ENCODE measurements at places on chromosomes 4 and X.

DNA sequence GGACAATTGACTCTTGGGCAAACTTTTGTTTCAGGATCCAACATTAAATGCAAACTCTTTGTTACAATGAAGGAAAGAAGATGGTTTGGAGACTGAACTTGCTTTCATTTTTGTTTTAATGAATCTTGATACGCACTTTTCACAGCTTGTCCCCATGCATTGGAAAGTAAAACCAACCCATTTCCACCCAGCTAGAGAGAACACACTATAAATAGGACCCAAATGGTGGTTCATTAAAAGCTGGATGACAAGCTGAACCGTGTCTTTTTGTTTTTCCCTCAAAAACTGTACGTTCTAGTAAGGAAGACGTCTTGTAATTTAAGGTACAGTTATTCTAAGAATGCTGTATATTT is 95.3 kb upstream of the EGFL6 start:
- no peak for DNase-seq

- DNase-seq = no peak
Measured at GRCh38 chr4:56078866-56079265, 130.1 kb downstream of the CEP135 start.

DNA sequence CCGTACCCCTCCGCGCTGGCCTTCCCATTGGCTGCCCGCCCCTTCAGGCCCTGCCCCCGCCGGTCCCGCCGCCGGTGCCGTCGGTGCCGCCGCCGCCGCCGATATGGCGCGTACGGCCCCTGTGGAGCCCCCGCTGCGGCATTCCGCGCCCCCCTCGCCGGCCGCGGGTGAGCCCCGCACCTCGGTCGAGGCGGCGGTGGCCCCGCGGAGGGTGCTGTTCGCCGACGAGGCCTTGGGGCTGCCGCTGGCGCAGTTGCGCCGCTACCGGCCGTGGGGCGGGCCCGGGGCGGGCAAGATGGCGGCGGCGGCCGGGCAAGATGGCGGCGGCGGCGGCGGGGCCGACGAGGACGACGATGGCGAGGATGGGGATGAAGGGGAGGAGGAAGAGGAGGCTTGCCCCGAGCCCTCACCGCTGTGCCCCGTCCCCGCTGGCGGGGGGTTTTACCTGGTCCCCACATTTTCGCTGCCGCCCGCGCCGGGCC is at the start of gene PPP1R3F:
Gene PPP1R3F, plus strand, starts transcription at position 27 of the 482 bp plus-strand sequence. Its CDS starts 77 bp downstream, at position 104.
- no peak for DNase-seq

- DNase-seq = no peak
Measured at GRCh38 chrX:6678313-6678712, 143.4 kb upstream of the VCX3A start.

DNA sequence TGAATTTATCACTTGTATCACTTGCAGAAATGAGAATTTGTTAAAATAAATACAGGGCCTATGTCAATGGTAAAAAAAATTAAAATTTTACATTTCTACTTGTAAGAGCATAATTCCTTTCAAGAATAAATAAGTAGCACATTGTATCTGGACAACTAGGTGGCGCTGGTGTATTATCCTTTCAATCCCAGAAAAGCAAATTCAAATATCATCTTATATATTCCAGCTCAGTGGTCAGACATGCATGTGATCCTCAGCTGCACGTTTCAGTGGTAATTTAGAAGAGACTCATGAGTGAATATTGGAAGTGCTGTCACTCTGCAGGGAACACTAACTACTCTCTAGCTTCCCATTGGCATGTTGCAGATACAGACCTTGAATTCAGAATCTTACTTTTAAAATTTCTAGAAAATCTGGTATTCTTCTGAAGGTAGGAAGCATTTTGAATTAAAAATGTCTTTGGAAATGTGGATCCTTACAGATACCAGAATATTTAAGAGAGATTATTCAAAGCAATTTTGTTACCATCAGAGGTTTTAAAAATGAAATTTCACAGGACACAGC is 1414.7 kb upstream of the TENM3 start:
- peak; percentile 31 for DNase-seq

DNA sequence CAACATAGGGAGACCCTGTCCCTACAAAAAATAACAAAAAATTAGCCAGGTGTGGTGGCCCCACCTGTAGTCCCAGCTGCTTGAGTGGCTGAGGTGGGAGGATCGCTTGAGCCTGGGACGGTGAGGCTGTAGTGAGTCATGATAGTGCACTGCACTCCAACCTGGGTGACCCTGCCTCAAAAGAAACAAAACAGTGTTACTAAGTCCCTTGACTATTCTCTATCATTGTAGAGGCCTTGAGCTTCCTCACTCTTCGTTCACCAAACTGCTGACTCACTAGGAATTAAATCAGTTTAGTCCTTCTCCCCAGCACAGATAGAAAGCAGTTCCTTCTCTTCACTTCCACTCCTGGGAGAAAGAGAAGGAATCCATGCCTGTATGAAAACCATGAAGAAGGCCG is 14.5 kb downstream of the CDS1 start:
- DNase-seq = no peak

GRCh38 chr4:5822619-5823018 is 70.3 kb downstream of the CRMP1 start:
- DNase-seq = no peak

DNA sequence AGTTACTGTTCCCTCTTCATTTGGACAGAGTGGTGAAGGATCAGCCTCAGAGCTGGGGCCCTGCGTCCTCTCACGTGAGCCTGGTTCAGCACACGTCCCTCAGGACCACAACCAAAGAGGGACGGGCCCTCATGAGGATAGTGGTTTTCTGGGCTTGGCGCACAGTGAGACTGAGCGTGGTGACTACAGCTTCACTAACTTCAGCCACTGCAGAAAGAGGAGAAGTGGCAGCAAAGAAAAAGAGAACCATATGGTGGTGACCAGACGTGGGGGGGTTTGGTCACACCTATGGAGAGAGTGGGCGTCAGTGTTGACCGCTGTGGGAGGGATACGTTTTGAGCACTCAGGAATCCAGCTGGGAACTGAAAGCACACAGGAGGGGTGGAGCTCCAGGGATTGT is 21.8 kb upstream of the TNIP3 start:
- no peak for DNase-seq

DNA sequence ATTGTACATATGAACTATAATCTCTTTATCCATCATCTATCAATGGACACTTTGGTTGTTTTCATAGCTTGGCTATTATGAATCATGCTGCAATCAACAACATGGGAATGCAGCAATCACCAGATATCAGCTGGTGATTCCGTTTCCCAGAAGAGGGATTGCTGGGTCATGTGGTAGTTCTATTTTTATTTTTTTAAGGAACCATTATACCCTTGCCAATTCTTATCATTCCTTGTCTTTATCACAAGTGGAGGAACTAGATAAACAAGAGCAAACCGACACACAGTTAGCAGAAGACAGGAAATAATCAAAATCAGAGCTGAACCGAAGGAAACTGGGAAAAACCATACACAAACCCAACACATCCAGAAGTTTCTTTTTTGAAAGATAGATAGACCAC is 14.5 kb upstream of the LNX1 start:
- no peak for DNase-seq

DNA sequence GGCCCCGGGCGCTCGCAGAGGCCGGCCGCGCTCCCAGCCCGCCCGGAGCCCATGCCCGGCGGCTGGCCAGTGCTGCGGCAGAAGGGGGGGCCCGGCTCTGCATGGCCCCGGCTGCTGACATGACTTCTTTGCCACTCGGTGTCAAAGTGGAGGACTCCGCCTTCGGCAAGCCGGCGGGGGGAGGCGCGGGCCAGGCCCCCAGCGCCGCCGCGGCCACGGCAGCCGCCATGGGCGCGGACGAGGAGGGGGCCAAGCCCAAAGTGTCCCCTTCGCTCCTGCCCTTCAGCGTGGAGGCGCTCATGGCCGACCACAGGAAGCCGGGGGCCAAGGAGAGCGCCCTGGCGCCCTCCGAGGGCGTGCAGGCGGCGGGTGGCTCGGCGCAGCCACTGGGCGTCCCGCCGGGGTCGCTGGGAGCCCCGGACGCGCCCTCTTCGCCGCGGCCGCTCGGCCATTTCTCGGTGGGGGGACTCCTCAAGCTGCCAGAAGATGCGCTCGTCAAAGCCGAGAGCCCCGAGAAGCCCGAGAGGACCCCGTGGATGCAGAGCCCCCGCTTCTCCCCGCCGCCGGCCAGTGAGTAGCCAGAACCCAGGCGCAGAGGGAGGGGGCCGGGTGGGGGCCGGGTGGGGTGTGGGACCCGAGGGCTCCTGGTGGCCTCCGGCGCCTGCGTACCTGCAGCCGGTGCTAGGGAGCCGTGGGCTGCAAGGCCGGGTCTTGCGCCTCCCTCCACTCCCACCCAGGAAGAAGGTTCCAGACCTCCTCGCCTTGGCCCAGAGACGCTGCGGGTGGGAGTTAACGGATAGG is 534 bp downstream of the MSX1 start:
- no peak for DNase-seq

GRCh38 chr4:153040677-153041076 is 104.6 kb downstream of the FHDC1 start:
- no peak for DNase-seq

DNA sequence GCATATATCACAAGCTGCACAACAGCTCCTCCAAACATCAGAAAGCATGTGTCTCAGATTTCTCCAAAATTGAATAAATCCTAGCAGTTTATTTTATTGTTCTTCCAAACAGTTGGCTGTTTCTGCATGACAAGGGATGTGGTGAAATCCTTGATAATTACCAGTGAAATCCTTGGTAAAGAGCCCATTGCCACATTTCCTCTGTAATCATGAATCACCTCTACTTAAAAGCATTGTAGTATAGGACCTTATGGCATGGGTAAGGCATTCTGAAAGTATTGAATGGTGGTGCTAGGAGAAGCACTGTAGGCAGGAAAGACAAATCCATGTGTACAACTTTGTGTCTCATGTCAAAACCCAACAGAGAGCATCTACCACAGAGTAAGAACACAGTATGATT is 135.8 kb upstream of the NDST3 start:
- no peak for DNase-seq

DNA sequence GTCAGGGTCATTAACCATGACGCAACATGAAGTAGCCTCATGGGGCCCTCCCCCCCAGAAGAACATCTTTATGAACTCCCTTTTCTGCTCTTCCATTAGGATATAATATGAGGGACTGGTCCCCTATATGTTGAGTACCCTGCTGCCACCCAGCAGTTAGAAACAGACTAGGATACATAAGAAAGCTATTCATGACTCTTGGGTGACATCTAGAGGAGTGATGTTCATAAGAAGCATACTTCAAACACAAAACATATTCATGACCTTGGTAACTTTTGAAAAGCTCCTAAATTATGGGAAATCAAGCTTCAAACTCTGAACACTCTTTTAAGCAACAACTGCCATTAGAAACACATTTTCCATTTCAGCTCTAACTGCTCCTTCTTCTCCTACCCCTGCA is 155.2 kb upstream of the SPIN4 start:
- DNase-seq = peak; percentile 39

DNA sequence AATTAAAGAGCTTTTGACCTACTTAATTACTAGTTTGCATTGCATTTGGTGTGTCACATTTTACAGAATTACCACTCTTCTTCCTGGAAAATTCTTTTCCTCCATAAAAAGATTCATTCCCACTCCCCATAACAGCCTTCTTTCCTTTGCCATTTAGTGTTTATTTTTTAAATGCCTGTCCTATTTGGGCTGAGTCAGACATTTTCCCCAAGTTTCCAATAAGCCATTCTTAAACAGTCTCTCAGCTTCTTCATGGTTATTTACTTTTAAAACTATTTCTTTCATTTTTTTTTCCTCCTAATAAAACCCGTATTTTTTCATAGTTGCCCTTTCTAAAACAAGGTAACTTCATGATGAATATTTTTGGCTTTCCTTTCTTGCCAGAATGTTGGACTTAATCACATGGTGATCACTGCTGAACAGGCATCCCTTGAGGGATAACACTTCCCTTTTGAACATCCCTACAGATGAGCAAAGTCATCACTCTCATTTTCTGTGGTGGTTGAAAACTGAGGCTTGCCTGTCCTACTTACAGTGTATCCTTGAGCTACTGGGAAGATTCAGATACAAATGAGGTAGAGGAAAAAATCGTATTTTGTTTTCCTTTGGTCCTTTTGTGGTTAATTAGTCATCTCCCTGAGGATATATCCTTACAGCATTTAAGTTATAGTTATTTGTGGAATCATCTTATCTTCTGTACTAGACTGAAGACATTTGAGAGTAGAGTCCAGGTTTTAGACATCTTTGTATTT is 520.5 kb upstream of the NR3C2 start:
- no peak for DNase-seq

DNA sequence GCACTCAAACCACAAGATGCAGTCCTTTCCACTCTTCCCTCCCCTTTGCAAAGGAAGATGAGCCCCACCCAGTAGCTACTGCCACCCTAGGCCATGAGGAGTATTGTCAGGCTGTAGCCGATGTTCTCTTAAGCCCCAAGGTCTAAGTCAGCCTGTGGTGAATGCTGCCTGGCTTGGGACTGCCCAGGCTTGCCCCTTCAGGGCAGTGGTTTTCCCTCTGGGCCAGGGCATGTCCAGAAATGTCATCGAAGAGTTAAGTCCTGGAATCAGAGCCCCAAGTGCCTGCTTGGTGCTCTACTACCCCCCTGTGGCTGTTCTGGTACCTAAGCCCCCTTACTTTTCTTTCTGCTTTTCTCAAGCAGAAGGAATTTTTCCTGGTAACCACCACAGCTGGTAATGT is 11.8 kb upstream of the PGK1 start:
- no peak for DNase-seq

GRCh38 chr4:121255986-121256750 is 92.0 kb upstream of the TNIP3 start:
- peak; percentile 50 for DNase-seq

- DNase-seq = peak; percentile 6
Measured at GRCh38 chr4:27666943-27667342, 806.3 kb downstream of the STIM2 start.

GRCh38 chr4:130659320-130659719 is 1563.4 kb downstream of the C4orf33 start:
- DNase-seq = no peak

DNA sequence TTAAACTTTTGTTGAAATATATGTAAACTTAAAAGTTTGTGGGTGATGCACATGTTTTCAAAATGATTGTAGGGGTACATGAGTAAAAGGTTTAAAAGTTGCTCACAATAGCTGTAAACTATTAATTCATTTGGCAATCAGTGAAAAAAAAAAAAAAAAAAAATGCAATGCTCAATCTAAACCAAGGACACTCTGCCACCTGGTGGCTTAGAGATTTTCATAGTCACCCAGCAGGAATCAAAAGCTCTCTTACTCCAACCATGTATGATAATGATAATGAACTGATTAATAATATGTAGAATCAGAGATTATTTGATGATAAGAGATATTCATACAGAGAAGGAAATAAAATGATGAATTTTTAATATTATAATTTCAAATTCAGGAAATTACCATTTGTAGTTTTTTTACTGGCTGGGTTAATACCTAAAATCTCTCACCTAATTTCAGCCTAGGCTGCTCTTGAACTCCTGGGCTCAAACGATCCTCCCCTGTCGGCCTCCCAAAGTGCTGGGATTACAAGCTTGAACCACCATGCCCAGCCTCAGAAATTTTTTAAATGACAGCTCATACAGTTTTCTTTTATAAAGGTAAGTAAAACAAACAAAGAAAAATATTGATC is 46.9 kb upstream of the SLC25A4 start:
- peak; percentile 35 for DNase-seq

DNA sequence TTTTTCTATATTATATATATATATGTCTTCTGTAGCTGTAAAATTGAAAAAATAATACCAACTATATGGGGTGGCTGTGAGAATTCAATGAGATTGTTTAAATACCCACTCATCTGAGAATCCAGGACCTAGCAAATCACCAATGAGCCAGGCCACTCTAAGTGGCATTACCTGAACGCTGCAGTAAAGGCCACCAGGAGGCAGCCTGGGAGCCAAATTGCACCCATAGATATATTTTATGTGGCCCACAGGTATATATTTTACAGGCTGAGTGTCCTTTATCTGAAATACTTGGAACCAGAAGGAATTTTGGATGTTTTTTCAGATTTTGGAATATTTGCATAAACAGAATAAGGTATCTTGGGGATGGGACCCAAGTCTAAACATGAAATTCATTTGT is 58.2 kb upstream of the C4orf50 start:
- DNase-seq = peak; percentile 11
